Thoracic aorta (tissue), 2 donors: ENCODE measurements at places on chromosomes 11 and 22. TPM values are rescaled to one million over a fixed set of nuclear protein-coding genes. Genes with fewer than 3 reads are reported as not detected.

- peaks cover 8% of the 10 kb centered on the region for H3K4me1 ChIP-seq
- H3K4me3 ChIP-seq: no peak overlapping the region
- no peaks in the 10 kb centered on the region for H3K36me3 ChIP-seq
- H3K27me3 ChIP-seq: no peaks in the 10 kb centered on the region
- DNase-seq: no peak
Measured at GRCh38 chr11:15157181-15157580, 42.5 kb downstream of the INSC start.

GRCh38 chr22:20383538-20383937, 10.4 kb upstream of the ZNF74 start:
- no peak for DNase-seq
- no peak overlapping the region for H3K27ac ChIP-seq
- H3K27me3 ChIP-seq: no peaks in the 10 kb centered on the region
- no peak overlapping the region for H3K4me3 ChIP-seq

GRCh38 chr11:22898036-22898435, 37.8 kb upstream of the CCDC179 start:
- H3K36me3 ChIP-seq: no peaks in the 10 kb centered on the region
- no peaks in the 10 kb centered on the region for H3K27me3 ChIP-seq
- no peaks in the 10 kb centered on the region for H3K4me1 ChIP-seq
- no peak for DNase-seq
- H3K4me3 ChIP-seq: no peak overlapping the region

- DNase-seq: no peak
- no peaks in the 10 kb centered on the region for H3K4me1 ChIP-seq
- no peak overlapping the region for H3K4me3 ChIP-seq
- no peaks in the 10 kb centered on the region for H3K36me3 ChIP-seq
- no peak overlapping the region for H3K27ac ChIP-seq
Measured at GRCh38 chr11:134725716-134726639, 313.9 kb upstream of the B3GAT1 start.

DNA sequence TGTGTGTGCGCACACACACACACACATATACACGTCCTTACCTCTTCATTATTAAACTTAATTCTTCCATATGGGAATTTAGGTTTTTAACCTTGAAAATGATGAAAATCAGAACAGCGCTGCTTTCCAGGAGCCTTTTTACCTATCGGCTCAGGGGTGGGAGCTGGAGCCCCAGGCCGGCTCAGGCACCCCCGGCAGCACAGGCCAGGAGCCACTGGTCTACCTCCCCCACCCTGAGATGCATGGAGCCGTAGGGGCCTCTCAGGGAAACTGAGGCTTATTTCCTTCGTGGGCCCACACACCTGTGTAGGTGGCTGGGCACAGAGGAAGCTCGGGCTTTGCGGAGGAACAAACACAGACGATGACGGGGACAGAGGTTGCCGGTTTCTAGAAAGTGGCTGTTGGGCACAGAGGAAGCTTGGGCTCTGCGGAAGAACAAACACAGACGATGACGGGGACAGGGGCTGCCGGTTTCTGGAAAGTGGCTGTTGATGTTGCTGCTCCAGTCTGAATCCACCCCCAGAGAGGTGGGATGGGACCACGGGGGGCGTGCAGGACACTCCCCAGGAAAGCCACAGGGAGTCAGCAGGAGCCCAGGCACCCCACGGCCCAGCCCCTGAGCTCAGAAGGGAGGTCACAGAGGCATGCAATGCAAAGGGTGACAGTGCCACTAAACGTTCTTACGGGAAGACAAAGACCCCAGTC, 149.4 kb downstream of the BRD1 start:
- no peaks in the 10 kb centered on the region for H3K27me3 ChIP-seq
- H3K36me3 ChIP-seq: no peaks in the 10 kb centered on the region
- no peak for DNase-seq
- H3K4me3 ChIP-seq: no peak overlapping the region

GRCh38 chr11:10385696-10386095, 69.4 kb upstream of the AMPD3 start:
- no peaks in the 10 kb centered on the region for H3K27me3 ChIP-seq
- no peak overlapping the region for H3K4me3 ChIP-seq
- no peak for DNase-seq

DNA sequence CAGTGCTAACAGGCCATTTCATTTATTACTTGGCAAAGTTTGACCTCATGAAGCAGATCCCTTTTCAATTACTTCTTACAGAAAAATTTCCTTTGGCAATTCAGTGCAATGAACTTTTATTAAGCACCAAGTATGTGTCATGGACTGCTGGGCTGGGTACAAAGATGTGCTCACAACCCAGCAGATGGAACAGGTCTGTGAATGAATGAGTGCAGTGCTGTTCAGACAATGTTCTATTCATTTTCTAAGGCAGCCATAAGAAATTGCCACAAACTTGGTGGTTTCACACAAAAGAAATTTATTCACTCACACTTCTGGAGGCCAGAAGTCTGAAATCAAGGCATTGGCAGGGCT, 428.5 kb downstream of the SOX6 start:
- no peaks in the 10 kb centered on the region for H3K27me3 ChIP-seq
- no peaks in the 10 kb centered on the region for H3K36me3 ChIP-seq
- no peaks in the 10 kb centered on the region for H3K4me1 ChIP-seq
- no peak for DNase-seq

GRCh38 chr11:124987096-124987495, 33.1 kb downstream of the CCDC15 start:
- no peak overlapping the region for H3K4me3 ChIP-seq
- no peak overlapping the region for H3K27ac ChIP-seq
- H3K36me3 ChIP-seq: no peaks in the 10 kb centered on the region
- no peak for DNase-seq
- no peaks in the 10 kb centered on the region for H3K4me1 ChIP-seq

DNA sequence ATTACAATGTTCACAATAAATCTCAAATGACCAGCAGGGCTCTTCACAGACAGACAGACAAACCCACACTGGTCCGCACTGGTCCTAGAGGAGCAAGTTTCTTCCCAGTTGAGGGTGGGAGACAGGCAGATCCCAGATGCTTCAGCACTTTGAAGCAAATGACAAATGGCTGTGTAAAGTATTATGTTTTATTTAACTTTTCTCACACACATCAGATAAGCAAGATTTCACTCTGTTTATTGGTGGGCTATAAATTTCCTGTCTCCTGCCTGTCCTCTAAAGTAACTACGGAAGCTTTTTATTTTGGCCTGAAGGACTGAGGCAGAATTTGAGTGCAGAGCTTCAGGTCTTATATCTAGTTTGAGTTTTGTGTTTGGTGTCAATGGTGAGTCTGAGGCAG, 174.7 kb upstream of the MTNR1B start:
- H3K27ac ChIP-seq: no peak overlapping the region
- no peak overlapping the region for H3K4me3 ChIP-seq
- DNase-seq: no peak
- peaks cover 9% of the 10 kb centered on the region for H3K36me3 ChIP-seq
- H3K27me3 ChIP-seq: no peaks in the 10 kb centered on the region

DNA sequence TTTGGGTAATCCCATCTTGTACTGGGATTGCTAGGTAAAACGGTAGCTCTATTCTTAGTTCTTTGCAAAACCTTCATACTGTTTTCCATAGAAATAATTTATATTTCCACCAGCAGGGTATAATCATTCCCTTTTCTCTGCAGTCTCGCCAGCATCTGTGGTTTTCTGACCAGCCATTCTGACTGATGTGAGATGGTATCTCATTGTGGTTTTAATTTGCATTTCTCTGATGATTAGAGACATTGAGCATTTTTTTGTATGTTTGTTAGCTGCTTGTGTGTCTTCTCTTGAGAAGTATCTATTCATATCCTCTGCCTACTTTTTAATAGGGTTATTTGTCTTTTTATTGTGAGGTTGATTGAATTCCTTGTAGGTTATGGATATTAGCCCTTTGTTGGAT, 220.9 kb downstream of the PGR start:
- no peak for DNase-seq
- no peaks in the 10 kb centered on the region for H3K27me3 ChIP-seq
- no peaks in the 10 kb centered on the region for H3K4me1 ChIP-seq
- H3K4me3 ChIP-seq: no peak overlapping the region
- no peak overlapping the region for H3K27ac ChIP-seq

The MUC2 gene
- not detected for total RNA-seq

The C22orf31 gene
- not detected for total RNA-seq

The CRYBB1 gene
- total RNA-seq: 2.6 TPM

The TIGD3 gene
- not detected for total RNA-seq

The CAVIN3 gene
- total RNA-seq: 717 TPM

The MRGPRX3 gene
- 0.78 TPM for total RNA-seq
